ENCODE measurements at places on chromosomes 12 and 14.

DNA sequence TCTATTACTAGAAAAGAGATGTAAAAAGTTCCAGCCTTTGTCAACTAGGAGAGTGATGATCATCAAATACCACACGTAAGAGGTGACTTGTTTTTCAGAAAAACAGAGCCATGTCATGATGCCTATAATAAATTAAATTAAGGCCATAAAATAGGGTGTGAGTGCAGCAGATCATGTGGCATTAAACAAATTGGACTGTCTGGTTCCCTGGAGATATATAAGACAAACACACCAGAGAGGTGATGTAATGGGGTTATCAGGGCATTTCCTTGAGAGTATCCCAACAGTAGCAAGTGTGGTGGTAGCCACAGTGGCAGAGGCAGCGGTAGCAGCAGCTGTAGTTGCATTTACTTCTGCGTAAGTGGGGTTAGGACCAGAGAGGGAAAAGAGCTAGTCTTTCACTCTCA lies 14.6 kb upstream of the GALNT6 start:
- DNase-seq, result peak; percentile 9

DNA sequence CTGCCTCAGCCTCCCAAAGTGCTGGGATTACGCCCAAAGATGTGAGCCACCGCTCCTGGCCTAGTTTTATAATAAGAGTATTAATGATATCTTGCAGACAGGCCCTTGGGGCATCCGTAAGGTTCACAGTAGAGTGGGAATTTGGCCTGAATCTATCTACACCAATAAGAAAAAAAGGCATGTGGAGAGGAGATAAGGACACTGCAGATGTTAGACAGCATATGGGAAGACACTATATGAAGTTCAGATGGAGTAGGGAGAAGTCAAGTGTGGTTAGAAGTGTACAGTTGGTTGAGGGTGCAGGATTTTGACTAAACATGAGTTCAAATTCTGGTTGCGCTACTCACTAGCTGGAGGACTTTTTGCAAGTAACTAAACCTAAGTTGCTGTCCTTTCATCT lies 8.5 kb upstream of the TTC8 start:
- no peak for DNase-seq

- DNase-seq, result no peak
Observed at GRCh38 chr14:71486279-71486678, 445.9 kb upstream of the RGS6 start.

- DNase-seq, result no peak
Observed at GRCh38 chr12:106019144-106019543, 119.6 kb downstream of the NUAK1 start.
